Activated CD4-positive, alpha-beta T cell treated with anti-CD3 and anti-CD28 coated beads, Interleukin-2, amount 50 U/mL, for 1 hour (primary cell): ENCODE measurements at places on chromosomes 2 and 18.

- DNase-seq: peak; percentile 73
Measured at GRCh38 chr2:119290859-119291587, 67.4 kb downstream of the STEAP3 start.

- DNase-seq: peak; percentile 46
Measured at GRCh38 chr2:25301453-25302352, 40.0 kb downstream of the DNMT3A start.

GRCh38 chr2:60699617-60700016 lies 56.5 kb upstream of the PAPOLG start:
- DNase-seq: no peak

DNA sequence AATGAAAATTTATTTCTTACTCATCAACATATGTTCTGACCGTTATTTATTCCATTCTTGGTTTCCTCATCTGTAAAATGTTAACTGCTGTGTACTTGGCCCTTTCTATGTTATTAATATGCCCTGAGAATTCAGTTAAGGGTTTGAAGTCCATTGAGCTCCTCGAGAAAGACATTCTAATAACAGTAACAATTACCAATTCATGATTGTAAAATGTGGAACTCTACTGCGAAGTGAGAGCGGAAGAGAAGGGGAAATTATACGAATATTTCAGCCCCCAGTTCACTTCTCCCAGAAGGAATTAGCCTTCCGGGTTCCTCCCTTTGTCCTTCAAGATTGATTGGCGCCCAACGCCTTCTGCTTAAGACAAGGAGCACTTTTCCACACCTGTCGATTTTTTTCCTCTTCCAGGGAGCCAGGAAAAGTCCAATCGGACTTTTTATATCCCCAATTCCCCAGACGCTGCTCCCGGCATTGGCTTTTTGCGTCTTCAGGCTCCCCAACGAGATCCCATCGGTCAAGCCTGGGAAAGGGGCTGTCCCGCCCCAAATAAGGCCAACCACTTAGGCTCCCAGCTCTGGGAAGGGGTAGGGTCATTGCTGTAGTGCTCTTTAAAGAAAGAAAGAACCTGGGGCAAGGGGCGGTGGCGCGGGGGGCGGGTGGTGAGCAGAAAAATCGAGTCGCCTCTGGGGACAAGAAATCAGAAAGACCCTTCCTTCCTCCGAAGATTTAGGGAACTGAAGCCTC lies 1.6 kb downstream of the DSC2 start:
- DNase-seq: no peak

- DNase-seq: no peak
Measured at GRCh38 chr2:42385225-42385624, 24.2 kb upstream of the COX7A2L start.

- no peak for DNase-seq
Measured at GRCh38 chr2:116141891-116142474, 1672.5 kb upstream of the DDX18 start.

- no peak for DNase-seq
Measured at GRCh38 chr2:50674876-50675275, 357.1 kb downstream of the NRXN1 start.

GRCh38 chr2:71341645-71342044 lies 10.1 kb downstream of the ZNF638 start:
- DNase-seq: no peak

- no peak for DNase-seq
Measured at GRCh38 chr18:44943311-44943881, 262.7 kb downstream of the SETBP1 start.

DNA sequence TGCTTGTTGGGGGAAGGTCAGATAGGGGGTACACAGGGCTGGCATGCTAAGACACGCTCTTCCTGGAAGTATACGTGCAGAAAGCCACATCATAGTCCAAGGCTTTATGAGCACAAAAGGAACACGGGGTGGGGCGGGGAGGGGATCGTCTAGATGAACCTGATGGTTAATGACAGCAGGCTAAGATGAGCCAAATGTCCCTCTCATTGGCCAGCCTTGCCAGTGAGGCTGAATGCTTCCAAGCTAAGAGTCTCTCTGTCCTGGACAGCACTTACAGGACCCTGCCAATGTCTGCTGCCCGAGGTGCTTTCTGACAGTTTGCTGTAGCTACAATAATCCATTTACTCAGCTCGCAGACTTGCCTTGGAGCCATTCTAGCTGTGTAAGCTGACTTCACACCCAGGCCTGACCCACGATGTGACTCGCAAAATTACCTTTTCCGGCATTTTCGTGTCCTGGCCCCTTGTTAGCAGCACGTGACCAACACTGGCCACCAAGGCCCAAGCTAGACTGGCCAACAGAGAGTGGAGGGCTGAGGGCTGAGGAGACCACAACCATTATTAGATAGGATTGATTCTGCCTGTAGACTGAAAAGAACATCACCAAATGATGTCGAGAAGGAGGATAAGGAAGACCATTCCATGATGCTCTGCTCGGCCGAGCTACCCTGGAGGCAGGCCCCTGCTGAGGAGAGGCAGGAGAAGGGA lies 84.2 kb downstream of the MALT1 start:
- DNase-seq: no peak

GRCh38 chr2:85791704-85792565 lies 38.1 kb downstream of the ATOH8 start:
- DNase-seq: no peak

- no peak for DNase-seq
Measured at GRCh38 chr2:128497461-128497860, 178.8 kb upstream of the HS6ST1 start.

- no peak for DNase-seq
Measured at GRCh38 chr2:232798187-232798586, 21.8 kb upstream of the KCNJ13 start.

DNA sequence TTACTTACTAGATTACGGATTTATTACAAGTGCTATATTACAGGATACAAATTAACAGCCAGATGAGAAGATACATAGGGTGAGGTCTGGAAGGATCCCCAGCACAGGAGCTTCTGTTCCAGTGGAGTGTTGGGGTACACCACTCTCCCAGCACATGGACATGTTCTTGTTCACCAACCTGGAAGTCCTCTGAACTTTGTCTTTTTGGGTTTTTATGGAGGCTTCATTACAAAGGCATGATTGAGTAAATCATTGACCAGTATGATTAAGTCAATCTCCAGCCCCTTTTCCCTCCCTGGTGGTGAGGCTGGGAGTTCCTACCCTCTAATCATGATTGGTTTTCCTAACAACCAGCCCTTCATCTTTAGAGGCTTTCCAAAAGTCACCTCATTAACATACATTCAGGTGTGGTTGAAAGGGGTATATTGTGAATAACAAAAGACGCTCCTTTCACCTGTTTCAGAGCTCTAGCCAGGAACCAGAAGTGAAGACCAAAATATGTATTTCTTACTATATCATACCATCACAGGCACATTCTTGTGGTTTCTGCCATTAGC lies 38.3 kb downstream of the APLF start:
- DNase-seq: no peak

- no peak for DNase-seq
Measured at GRCh38 chr2:238950551-238950950, 102.7 kb downstream of the TWIST2 start.

- DNase-seq: no peak
Measured at GRCh38 chr2:24820598-24821432, 27.6 kb downstream of the CENPO start.

- DNase-seq: no peak
Measured at GRCh38 chr2:36361396-36361795, 5.8 kb downstream of the CRIM1 start.

DNA sequence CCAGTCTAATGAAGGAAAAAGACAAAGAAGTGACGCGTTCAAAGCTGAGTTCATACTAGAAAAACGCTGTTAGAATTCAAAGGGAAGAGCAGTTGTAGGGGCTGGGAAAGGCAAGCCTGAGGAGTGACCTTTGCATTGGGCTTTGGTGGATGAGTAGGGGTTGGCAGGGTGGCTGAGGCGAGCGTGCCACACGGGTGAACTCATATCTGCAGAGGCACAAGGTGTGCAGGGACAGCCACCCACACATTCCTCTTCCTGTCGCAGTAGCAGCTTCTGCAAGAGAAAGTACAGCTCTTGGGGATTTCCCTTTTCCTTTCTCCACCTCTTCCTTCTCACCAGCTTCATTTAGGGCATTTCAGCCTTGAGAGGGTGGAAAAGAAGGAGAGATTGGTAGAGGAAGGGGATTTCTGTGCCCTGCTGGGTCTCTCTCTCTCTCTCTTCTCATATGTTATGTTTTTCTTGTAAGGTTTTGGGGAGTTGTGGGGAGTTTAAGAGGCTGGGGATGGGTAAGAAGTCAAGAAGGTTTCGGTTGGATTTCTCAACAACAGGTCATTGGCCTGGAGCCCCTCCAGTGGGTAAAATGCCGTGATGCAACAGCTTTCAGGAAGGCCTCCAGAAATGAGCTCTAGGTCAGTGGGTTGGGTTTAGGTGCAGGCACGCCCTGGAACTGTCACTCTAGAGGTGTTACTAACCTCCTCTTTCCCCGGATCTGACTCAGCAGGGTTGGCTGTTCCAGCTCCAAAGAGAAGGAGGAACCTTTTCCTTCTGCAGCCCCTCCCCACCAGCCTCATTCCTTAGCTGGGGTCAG lies 40.1 kb downstream of the ODC1 start:
- DNase-seq: peak; percentile 38

DNA sequence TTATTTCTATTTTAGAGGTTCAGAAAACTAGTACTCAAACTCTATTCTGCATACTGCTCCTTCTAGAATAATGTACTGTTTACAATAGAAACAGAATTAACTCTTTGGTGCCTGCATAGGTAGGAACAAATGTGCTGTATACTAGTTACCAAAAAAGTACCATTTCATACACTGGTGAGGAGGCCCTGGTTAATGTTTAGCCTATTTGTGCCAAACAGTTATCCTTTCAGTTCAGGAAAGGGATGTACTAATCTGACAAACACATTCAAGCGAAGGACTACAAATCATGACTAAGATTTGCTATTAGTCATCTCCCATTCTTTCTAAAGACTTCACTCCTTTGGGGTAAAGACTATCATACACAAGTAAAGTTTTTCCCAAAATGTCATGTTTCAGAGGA lies 47.4 kb downstream of the EXOC6B start:
- DNase-seq: no peak

GRCh38 chr2:219205165-219205538 lies 1.4 kb upstream of the ZFAND2B start:
- DNase-seq: no peak

DNA sequence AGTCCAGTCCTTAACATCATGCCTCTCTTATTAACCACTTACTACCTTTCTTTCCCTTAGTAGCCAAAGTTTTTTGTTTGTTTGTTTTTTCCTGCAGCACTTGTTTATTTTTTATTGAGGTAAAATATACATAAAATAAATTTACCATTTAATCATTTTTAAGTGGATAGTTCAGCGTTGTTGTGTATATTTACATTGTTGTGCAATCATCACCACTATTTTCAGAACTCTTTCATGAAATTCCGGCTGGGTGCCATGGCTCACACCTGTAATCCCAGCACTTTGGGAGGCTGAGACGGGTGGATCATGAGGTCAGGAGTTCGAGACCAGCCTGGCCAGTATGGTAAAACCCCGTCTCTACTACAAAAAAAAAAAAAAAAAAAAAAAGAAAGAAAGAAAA lies 38.1 kb upstream of the LHCGR start:
- DNase-seq: no peak

- DNase-seq: no peak
Measured at GRCh38 chr2:210617732-210618330, 61.4 kb downstream of the CPS1 start.

DNA sequence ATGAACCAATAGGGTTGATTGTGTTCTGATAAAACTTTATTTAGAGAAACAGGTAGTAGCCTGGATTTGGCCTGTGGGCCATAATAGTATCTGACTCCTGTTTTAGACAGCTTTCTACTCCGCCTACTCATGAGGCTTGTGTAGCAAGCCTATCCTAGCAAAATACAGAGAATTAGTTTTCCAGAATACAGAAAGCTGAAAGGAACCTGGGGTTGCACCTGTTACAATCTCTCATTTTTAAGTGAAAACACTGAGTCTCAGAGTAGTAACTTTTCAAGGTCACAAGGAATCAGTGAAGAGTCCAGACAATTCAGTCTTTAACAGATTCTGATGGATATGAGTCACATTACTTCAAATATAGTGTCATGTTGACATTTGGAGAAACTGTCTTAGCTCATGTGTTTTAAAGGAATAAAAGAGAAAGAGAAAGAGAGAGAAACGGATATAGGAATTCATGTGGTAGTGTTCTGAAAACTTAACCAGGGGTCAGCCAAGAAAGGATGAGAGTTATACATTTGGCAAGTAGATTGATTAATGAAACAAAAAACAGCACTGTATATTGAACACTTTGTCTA lies 17.0 kb downstream of the ARHGAP28 start:
- no peak for DNase-seq

GRCh38 chr2:52512760-52513159 lies 1254.8 kb upstream of the CHAC2 start:
- no peak for DNase-seq

DNA sequence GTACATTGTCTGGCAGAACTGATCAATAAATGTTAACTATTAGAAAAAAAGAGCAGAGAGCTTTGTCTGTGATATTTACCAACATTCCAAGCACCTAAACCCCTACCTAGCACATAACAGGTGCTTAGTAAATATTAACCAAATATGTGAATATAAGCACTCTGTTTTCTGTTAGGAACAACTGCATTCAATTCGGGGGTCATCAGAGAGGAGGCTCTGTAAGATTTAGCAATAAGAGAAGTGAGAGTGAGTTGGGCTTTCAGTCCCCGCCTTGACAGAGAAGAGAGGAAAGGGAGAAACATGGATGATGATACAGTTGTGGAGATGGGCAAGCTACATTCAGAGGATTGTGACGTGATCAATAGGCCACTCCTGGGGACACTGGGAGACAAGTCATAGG lies 47.7 kb downstream of the MYOM1 start:
- DNase-seq: no peak

DNA sequence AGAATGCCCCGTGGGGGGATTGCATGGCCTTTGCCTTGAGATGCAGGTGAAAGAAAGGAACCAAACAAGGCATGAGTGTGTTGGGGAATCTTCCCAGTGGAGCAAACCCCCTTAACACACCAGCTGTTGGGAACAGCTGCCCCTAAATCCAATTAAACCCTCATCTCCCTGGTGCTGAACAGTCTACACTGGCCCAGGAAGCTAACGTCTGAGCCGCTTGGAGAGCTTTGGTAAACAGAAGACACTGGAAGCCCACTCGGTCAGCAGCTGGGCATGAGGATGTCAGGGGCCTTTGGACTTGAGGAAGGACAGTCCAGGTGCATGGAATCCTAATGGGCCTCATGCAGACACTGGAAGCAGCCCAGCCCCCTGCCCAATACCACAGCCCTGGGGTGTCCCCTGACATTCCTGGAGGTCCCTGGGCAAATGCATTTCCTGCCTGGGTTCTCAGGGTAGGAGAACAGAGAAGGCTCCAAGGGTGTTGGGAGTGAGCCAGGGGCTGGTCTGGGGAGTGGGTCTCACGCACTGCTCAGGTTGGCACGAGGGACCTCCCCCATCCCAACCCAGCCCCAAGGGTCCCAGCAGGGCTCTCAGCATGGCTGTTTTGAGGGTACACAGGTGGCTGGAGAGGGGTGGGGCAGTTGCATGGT lies 37.7 kb downstream of the GBX2 start:
- no peak for DNase-seq
